Activated naive CD8-positive, alpha-beta T cell treated with anti-CD3 and anti-CD28 coated beads, Interleukin-2, amount 50 U/mL, for 24 hours (primary cell): ENCODE measurements at places on chromosomes 4 and X.

DNA sequence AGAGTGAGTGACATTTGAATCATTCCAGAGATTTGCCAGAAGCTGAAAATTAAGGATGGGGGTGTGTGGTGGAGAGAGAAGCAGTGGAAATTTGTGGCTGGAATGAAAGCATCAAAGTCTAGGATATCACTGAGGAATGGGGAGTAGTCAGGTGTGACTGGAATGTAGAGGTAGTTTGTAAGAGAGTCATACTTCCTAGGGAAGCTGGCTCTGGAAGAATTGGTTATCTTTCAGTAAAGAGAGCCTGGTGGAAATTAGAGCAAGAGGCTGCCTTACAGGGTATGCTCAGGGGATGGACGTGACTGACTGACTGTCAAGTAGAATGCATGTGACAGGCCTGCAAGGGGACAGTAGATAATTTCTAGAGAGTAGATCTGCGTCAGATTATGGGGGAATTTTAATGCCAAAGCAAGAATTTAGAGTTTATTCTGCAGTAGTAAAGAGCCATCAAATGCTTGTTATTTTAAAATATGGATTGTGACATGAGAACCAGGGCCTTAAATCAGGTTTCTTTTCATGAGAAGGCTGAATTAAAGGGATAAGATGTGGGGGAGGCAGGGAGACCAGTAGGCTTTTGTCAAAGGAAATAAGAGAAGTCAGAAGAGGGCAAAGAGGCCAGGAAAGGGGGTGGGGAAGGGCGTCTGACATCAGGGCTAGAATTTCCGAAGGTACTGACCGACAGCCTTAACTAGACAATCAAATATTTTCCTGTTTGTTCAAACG is 109.9 kb downstream of the AFF1 start:
- DNase-seq: no peak

- DNase-seq: no peak
Observed at GRCh38 chrX:135737366-135738071, 24.1 kb downstream of the CT45A1 start.

GRCh38 chr4:162170509-162170908 is 6.7 kb upstream of the FSTL5 start:
- no peak for DNase-seq

GRCh38 chr4:88357262-88357661 is 21.4 kb upstream of the HERC6 start:
- no peak for DNase-seq

GRCh38 chr4:153273751-153274150 is 69.5 kb downstream of the TRIM2 start:
- no peak for DNase-seq

- no peak for DNase-seq
Observed at GRCh38 chrX:22159071-22159470, 113.6 kb upstream of the CBLL2 start.
